Activated naive CD8-positive, alpha-beta T cell treated with anti-CD3 and anti-CD28 coated beads, Interleukin-2, amount 50 U/mL, for 16 hours (primary cell): ENCODE measurements at places on chromosomes 2 and 18.

GRCh38 chr18:31576670-31577069, 15.0 kb upstream of the TTR start:
- no peak for DNase-seq

GRCh38 chr2:226256709-226257376, 542.8 kb downstream of the IRS1 start:
- no peak for DNase-seq

DNA sequence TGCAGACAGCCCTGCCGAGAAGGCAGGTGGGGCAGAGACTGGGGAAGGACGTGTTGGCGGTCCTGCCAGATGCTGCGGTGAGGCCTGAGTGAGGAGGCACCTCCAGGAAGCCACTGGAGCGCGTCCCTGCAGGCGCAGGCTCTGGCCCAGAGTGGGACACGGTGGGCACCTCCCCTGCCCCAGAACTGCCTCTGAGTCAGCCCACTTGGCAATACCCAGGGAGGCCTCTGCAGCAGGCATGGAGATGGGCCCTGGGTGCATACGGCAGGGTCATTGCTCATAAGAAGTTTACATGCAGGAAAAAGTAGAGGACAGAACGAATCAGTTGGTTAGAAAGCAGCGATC, 195.9 kb downstream of the TFCP2L1 start:
- no peak for DNase-seq

DNA sequence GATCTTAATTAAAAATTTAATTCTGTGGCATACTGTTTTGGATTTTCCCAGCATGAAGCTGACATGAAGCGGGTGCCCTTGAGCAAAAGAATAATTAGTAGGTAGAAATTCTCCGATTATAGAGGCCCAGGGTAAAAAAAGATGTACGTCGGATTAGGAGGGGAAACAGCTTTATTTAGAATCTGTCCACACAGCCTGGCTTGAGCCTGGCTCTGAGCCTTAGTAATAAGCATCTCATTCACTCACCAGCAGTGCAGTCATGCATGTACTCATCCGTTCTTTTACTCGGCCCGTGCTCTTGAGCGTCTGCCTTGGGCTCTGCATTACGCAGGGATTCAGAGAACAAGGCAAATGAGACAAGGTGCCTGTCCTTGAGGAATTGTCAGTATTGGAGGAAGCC, 219.3 kb downstream of the AGAP1 start:
- no peak for DNase-seq

GRCh38 chr2:32485399-32485798, 128.6 kb downstream of the BIRC6 start:
- no peak for DNase-seq

- no peak for DNase-seq
Observed at GRCh38 chr18:31880186-31880898, 62.6 kb downstream of the TRAPPC8 start.

- DNase-seq, result no peak
Observed at GRCh38 chr2:10162586-10163497, 40.3 kb downstream of the RRM2 start.

GRCh38 chr2:62314291-62314690, 118.4 kb downstream of the B3GNT2 start:
- DNase-seq, result no peak

DNA sequence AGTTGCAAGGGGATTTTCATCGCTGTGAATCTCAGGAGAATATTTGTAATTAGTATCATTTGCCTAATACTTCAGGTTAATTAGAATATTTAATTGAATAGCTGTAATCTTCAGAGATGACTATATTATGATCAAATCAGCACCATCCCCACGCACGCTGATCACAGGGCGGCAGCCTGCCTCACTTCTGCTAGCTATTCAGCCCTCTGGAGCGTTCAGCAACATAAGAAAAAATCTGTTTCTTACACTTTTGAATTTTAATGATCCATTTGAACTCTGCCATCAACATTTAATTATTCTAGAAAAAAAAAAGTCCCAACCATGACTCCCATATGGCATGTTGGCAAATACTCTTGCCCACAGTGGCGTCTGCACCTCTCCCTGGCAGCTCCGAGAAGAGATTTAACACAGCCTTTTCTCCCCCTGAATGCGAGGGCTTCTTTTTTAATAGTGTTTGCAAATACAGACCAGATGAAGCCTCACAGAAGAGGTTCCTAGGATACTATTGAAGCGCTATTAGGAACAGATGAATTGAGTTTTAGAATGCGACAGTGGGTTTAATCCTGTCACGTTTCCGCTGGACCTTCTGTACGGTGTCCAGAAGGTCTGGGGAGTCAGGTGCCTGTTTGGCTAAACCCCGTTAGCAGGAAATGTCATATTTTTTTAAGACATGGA, 731.9 kb upstream of the SALL3 start:
- DNase-seq, result no peak

DNA sequence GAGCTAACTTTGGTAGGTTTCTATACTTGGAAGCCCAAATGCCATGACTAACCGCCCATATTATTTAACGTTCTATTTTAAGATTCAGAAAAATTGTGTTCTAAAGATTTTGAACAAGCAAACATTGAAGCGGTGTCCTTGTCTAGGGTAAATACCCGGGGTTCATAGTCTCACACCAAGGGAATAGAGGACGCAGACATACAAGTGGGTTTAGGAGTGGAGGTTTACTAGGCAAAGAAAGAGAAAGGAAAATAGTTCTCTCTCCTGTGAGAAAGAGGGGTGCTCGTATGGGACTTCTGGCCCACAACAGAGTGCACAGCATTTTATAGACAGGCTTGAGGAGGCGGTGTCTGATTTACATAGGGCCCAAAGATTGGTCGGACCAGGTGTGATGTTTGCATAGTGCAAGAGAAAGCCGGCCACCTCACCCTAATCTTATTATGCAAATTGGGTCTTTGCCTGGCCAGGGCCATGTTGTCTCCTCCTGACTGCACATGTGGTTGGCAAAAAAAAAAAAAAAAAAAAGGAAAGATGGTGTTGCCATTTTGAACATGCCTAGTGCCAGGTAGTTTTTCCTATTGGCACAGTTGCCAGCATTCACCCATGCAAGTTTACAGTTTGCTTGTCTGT, 1062.6 kb downstream of the LRP1B start:
- no peak for DNase-seq

DNA sequence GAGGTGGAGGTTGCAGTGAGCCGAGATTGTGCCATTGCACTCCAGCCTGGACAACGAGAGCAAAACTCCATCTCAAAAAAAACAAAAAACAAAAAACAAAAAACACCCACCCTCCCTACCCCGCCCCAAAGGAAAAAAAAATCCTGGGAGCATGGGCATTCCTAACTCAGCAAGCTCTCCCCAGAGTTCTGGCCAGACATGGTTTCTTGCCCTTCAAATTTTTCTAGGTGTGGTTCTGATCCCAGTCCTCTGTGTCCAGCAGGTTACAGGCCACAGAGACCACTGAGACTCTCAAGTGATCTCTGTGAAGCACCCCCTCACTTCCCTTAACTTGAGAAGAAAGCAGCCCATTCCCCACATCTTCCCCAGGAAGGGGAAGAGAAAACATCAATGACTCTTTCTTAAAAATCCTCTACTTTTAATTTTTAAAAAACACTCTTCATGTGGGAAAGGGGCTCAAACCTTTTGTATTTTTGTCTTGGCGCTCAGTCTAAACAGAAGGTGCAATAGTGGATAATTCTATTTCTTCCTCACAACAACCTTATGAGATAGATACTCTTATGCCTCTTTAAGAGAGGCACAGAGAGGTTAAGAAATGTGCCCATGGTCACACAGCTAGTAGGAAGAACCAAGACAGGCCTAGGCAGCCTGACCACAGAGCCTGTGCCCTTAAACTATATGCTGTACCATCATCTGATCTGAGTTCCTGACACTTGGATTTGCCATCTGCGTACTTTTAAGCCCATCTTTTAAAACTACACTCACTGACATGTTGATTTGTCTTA, 6.9 kb upstream of the KCNE4 start:
- no peak for DNase-seq

DNA sequence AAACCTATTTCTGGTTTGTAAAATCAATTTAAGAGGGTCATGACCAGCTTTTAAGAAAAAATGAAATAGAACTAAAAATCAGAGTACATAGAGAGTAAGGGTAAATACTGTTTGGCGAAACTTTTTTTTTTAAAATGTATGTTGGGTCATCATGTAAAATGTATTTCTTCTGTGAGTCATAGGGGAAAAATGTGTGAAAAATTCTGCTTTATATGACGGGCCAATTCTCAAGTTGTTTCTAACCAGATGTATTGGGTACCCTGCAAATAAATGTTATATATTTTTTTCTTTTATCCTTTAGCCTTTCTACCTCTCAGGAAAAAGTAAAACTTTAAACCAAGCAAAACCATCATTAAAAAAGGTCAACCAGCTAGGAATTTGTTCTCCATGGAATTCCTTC, 13.9 kb downstream of the AFTPH start:
- no peak for DNase-seq
